Activated T-helper 1 cell treated with anti-CD3 and anti-CD28 coated beads, Interleukin-2, amount 50 U/mL, for 16 hours (primary cell): ENCODE measurements at places on chromosomes 16 and 17.

DNA sequence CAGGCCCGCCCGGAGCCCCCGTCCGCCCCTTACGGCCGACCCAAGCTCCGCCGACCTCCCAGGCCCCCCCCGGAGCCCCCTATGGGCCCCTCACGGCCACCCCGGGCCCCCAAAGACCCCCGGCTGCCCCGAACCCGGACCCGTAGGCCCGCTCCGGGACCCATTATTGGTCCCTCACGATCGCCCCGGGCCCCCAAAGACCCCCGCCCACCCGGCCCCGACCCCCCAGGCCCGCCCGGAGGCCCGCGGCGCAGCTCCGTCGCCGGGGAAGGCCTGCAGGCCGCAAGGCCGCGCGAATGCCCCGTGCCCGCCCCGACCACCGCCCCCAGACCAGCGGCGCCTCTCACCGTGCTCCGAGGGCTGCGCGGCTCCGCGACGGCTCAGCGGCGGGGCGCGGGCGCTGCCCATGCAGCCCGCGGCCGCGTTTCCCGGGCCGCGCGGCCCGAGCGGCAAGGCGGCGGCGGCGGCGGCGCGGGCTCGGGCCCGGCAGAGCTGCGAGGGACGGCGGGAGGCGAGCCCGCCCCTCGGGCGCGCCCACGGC lies 393 bp downstream of the ANKRD11 start:
- DNase-seq, result no peak

GRCh38 chr16:89458551-89458950 lies 31.8 kb downstream of the ANKRD11 start:
- no peak for DNase-seq

GRCh38 chr17:1574697-1575471 lies 12.3 kb upstream of the PITPNA start:
- DNase-seq, result no peak

DNA sequence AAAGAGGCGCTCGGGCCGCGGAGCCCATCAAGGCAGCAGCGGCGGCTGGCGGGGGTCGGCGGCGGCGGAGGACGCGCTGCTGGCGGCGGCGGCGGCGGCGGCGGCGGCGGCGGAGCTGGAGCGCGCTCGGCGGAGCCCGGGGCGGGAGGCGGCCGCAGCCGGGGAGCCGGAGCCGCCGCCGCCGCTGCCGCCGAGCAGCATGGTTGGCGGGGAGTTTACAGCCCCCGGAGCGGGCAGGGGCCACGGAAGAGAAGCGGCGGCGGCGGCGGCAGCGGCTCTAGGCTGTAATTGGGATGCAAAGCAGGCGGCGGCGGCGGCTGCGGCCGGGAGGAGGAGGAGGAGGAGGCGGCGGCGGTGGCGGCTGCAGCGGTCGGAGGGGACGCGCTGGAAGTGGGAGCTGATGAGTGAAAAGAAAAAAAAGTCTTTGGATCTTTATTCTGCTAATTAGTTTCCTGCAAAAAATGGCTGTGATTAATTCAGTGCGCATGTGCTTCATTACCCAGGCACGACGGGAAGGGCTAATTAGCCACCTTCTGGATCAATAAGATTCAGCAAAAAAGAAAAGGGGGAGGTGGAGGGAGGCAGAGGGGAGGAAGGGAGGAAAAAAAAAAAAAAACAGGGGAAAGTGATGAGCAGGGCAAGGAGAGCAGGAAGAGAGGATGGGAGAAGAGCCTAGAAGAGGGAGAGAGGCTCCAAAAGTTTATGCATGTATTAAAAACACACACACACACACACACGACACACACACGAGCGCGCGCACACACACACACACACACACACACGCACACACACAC lies 10.9 kb upstream of the ZFHX3 start:
- no peak for DNase-seq

DNA sequence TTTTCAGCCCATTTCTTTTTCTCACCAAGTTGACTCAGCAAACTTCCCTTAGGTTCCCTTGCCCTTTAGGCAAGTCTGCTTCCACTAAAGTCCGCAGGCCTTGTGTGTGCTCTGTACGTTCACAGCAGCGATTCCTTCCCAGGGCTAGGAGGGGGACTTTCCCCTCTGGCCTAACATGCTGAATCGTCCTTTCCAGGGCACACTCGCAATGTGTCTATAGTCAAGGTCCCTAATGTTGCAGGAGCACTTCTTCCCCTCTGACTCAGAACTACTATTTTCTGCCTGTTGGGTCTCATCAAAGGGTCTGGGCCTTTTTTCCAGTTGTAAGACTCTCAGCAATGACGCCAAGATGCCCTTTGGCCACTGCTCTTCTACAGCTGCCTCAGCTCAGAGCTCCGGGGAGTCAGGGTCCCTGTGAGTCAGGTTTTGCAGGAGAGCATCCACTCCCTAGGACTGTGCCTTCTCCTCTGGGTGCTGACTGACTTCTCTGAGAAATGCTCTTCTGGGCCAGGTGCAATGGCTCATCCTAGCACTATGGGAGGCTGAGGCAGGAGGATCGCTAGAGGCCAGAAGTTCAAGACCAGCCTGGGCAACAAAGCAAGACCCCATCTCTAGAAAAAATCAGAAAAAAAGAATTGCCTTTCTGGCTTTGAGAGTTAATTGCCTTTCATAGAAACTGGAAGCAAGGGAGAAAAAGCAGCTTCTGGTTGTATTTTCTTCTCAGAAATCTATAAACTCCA lies 64.4 kb upstream of the TBX2 start:
- no peak for DNase-seq
